ENCODE measurements at places on chromosomes 3 and 15.

DNA sequence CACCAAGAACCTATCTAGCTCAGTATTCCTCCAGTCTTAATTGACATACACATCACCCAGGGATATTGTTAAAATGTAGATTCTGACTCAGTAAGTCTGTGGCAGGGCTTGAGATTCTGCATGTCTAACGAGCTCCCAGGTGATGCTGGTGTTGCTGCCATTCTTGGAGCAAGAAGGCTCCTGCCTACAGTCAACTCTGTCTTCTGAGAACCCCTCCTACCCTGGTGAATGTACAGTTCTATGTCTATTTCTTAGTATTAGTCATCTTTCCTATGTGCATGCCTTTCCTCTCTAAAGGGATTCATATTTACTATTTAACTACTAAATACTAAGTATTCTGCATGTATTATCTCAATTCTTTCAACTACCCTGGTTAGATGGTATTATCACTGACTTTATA lies 268.7 kb downstream of the EDEM1 start:
- DNase-seq, result no peak

DNA sequence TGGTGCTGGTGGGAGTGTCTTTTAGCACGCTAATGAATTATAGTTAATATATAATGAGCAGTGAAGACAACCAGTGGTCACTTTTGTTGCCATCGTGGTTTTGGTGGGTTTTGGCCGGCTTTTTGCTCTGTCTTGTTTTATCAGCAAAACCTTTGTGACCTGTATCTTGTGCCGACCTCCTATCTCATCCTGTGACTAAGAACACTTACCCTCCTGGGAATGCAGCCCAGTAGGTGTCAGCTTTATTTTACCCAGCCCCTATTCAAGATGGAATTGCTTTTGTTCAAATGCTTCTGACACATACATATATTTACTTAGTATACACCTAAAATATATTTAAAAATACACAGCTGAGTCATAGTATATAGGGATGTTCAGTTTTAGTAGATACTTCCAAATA lies 770.3 kb downstream of the PDCD6IP start:
- no peak for DNase-seq

DNA sequence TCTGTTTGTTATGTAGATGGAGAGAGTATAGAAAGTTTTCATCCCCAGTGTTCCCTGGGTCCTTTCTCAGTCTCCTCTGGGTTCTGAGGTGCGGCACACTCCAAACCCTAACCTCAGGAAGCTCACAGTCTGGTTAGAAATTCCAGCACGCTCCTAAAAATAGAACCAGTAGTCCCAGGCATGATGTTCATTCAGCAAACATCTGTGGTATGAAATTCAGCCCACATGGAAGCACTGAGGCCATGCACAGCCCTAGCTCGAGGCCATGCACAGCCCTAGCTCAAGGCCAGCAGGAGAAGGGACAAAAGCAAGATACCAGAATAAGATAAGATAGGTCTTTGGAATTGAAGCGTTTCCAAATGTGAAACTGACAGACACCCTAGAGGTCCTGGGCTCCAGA lies 82.3 kb upstream of the OXTR start:
- DNase-seq, result no peak

DNA sequence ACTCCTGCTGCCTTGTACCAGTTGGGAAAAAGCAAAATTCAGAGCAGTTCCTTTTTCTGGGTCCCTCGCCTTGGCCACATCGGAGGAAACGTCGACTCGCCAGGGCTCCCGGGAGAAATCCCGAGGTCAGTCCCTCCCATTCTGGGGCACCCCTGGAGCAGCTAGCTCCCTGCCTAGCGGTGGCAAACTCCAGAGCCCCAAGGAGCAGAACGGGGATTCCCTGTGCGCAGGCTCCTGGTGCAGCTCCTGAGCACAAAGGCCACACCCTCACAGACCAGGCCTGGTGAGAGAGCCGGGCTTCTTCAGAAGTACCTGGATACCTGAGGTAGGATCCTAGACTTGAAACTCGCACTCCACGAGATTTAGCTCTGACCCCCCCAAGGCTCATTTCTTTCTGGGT lies 2.6 kb downstream of the LRRC3B start:
- no peak for DNase-seq

DNA sequence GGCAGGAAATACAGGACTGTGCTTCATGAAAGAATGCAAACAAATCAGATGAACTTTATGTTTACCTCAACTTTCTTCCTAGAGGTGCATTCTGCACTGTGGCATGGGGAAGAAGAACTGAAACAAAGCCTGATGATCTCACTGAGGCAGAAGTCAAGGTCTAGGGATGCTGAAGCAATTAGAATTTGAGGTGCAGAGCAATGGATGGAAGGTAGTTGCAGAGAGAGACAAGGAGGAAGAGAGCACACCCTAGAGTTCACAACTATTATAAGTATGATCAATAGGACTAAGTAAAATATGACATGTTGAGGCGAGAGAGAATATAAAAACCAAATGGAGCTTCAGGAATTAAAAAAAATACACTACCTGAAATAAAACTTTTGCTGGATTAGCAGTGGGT lies 420.1 kb downstream of the EDEM1 start:
- no peak for DNase-seq

GRCh38 chr15:71387810-71388209 lies 272.5 kb downstream of the THSD4 start:
- DNase-seq, result no peak

DNA sequence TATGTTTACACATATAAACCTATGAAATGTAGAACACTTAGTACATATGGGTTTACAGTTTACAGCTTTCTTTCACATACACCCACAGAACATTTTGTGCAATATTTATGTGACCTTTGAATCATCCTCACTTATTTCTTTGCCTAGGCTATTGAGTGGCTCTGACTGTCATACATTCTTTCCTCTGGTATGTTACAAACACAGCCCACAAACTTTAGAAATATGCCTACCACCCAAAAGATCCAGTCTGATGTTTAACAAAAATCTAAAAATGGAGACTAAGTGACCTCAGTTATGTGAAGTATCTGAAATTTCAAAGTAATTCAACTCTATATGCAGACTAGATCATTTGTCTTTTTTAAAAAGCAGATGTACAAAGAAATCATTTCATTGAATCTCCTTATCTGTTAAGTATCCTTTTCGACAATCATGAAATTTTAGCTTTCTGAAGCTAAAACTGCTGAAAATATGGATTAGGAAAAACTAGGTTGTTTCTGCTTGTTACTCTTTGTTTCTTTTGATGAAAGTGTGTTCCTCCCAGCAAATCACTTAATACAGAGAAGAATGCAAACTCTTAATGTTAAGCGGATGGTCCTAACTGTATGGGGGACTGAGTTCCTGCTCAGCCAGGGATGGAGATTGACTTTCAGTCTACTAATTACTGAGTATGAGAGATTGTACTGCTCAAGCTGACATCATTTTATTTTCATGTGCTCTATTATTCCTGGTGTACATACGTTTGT lies 27.7 kb downstream of the CCDC54 start:
- peak; percentile 4 for DNase-seq

DNA sequence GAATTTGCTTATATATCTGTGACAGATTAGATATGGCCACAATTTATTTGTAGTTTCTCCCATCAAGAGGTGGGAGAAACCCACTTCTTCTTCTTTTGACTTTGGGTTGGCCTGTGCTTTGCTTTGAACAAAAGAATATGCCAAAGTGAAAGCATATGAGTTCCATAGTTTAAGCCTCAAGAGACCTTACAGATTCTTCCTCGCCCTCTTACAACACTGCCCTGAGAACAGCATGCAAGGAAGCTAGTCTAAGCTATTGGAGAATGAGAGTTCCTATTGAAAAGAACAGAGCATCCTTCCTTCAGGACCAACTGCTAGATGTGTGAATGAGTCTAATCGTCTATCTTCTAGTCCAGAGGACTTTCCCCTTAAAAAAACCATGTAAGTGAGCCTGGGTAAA lies 394.8 kb downstream of the TUSC7 start:
- DNase-seq, result no peak

- DNase-seq, result no peak
These were observed 44.7 kb upstream of the NR2C2 start for GRCh38 chr3:14902719-14903118.

DNA sequence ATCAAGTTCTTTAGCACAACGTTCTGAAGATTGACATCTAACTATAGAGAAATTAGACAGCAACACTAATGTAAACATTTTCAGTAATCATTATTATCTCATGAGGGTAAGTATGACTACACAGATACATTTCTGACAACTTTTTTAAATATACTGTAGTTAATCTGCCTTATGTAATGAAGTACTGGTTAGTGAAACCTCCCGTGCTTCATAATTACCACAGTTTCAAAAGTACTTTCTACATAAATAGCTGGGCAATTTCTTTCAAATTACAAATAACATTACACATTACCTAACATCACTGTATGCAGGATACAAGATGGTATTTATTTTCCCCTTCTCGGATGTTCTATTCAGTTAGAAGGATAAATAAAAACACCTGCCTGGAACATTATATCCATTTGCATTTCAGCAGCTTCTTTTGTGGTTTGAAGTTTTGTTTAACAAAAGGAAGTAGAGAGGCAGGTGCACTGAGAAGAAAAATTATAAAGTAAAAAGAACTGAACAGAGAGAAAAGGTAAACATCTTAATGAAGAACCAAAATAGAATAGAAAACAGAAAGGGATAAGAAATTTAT lies 1241.5 kb upstream of the GBE1 start:
- no peak for DNase-seq

DNA sequence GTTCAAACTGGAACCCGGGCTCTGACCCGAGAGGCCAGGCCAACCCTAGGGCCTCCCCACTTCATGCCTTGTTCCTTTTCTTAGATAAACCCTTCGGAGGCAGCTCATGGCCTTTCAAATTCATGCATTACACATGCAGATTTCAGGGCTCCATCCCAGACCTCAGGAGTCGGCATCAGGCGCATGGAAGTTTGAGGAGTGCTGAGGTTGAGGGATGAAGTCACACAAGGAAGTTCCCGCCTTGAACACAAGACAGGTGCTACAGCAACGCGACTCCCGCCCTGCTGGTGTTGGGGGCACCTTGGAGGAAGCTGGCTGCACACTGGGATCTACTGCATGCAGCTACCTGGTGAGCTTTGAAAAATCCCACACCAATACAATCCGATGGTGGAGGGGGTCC lies 245.2 kb upstream of the LYSMD4 start:
- no peak for DNase-seq

- DNase-seq, result no peak
These were observed 413.0 kb upstream of the DPH6 start for GRCh38 chr15:35958975-35959374.

GRCh38 chr3:41178576-41178975 lies 20.7 kb upstream of the CTNNB1 start:
- no peak for DNase-seq

DNA sequence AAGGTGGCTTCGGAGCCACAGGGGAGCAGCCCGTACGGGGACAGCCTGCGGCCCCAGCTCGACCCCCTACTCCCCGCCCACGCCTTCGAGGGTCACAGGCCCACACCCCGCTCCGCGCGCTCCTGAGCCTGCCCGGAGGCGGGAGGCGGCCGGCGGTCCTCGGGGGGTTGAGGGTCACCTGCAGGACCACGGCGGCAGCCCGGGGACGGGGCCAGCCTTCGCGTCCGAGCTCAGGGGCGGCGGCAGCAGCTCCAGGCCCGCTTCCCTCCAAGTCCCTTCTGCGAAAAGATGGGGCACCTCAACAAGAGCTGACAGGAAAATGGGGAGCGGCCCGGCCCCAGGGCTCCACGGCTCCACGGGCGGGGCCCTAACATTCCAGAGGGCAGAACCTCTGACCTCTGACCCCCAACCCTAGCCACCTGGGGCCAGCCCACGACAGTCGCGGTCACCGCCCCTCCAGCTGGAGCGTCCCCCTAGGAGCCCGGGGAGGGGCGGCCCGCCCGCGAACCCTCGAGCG lies 428 bp downstream of the LYSMD4 start:
- DNase-seq, result no peak

GRCh38 chr15:100310513-100311153 lies 31.1 kb downstream of the ADAMTS17 start:
- no peak for DNase-seq

GRCh38 chr3:39385456-39386090 lies 2.4 kb downstream of the SLC25A38 start:
- no peak for DNase-seq

DNA sequence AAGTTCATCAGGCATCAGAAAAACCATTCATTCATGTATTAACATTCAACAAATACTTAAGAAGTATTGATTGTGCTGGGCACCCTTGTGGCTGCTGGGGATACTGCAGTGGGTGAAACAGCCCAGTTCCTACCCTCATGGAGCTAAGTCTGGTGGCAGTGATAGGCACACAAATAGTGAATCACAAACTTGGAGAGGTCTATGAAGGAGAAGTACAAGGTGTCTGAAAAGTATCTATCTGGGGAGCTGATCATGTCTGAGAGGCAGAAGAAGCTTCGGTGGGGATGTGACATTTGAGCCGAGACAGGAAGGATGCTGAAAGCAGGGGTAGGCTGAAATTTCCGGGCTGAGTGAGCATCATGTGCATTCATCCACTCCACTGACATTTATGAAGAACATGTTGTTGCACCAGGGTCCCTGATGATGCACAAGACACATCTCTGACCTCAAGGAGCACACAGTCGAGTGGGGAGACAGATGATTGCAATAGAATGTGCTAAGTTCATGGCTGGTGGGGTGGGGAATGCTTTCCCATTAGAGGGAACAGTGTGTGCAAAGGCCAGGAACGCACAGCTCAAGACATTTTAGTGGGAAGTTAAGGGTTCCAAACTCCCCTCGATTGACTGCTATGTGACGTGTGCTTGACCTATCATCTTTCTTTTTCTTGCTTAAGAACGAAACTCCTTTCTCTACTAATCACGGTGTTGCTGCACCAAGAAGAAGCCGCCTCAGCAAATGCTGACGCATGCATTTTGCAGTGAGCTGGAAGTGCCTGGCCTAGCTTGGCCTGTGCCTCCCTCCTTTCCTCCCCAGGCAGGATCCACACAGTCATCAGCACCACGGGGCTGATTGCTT lies 309.1 kb upstream of the ICE2 start:
- no peak for DNase-seq

DNA sequence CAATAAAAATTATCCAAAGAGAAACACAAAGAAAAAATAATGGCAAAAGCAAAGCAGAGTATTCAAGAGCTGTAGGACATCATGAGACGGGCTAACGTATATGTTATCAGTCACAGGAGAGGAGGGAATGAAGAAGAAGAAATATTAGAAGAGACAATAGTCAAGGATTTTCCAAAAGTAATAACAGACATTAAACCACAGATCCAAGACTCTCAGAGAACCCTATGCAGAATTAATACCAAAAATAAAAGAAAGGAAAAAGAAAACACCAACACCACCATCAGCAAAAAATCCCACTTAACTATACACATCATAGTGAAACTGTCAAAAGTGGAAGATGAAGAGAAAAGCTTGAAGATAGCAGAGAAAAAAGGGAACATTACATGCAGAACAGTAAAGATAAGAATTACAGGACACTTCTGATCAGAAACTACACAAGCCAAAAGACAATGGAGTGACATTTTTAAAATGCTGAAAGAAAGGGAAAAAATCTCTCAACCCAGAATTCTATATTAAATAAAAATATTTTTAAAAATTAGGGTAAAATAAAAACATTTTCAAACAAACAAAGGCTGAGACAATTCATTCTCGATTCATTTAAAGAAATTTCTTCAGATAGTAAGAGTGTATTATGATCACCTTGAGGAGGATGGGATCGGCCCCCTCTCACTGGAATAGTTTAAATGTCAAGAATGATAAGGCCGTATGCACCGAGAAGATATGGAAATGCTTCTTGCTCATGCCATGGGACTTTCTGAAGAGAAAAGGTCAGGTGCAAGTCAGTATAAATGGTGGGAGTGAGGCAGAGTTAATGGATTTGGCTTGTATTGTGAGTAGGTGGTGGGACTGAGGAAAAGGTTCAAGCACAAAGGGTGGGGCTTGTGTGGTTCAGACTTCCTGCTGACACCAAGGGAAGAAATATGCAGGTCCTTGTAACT lies 28.5 kb downstream of the TM2D3 start:
- no peak for DNase-seq

GRCh38 chr15:76575679-76576078 lies 239.1 kb downstream of the ISL2 start:
- DNase-seq, result no peak

All from ACHN (cell line).